Hippocampal formation (tissue), 2 donors: ENCODE measurements at places on chromosomes 12 and 14.

GRCh38 chr12:47729233-47729632, 3.9 kb upstream of the ENDOU start:
- DNase-seq, result no peak

GRCh38 chr12:49825360-49825970, 2.7 kb downstream of the NCKAP5L start:
- peak; percentile 18 for DNase-seq

- DNase-seq, result no peak
These were observed 6.6 kb upstream of the SLC8B1 start for GRCh38 chr12:113341535-113341934.

DNA sequence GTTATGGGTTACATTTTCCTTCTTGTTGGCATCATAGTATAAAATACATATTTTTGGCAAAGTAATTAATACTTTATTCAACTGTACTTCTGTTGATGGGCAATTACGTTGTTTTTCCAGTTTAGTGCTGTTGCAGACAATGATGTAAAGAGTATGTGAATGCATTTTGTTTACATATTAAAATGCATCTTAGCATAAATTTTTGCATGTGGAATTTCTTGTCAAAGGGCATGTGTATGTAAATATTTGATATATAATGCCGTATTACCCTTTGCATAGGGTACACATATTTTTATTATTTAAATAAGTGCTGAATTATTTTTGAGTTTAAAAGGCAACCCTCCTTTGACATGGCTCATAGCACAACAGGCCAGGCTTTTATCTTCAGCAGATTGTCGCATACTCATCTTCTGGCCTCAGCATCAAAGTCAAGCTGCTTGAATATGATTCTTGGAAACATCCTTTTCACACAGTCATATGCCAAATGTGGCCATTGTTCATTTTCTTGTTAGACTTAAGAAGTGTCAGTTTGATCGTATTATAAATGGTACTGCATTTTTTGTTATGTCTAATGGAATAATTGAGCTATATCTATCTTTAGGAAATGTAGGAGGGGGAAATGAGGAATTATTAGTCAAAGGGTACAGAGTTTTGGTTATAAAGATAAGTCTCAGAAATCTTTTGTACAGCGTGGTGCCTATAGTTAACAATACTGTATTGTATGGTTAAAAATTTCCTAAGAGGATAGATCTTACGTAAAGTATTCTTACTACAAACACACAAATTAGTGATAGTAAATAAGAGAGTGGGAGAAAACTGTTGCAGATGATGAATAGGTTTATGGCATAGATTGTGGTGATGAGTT, 138.5 kb downstream of the FUT8 start:
- no peak for DNase-seq

GRCh38 chr14:99129211-99129696, 142.7 kb downstream of the BCL11B start:
- no peak for DNase-seq

DNA sequence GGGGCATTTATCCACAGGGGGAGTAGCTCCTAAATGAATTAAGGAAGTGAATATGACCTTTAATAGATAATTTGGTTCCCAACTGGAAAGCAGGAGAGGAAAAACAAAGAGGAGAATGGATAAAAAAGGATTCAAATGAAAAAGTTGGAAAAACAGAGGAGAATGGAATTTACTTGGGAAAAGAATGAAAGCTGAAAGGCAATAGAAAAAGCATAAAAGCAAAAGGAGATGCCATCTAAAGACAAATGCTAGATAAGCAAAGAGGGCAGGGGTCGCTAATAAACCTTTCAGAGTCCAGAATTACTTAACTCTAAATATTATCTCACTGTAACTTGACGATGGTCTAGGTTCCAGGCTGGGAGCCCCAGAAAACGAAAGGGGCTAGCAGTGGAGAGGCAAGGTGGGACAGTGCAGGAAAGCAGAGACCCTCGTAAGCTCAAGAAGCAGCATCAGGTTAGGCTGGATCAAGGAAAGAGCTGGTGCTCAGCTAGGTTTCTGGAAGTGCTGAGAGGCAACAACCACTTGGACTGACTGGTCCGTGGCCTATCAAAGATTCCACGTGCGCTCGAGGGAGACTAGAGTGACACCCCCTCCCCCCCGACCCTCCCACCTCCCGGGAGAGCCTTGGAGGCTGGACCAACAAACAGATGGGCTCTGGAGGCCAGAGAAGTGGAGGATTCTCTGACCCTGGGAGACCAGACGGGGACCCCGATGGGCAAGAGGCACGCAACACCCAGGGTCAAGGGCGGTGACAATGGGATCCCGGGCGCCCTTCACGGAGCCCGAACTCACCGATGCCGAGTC, 1.2 kb downstream of the SLC2A13 start:
- no peak for DNase-seq

DNA sequence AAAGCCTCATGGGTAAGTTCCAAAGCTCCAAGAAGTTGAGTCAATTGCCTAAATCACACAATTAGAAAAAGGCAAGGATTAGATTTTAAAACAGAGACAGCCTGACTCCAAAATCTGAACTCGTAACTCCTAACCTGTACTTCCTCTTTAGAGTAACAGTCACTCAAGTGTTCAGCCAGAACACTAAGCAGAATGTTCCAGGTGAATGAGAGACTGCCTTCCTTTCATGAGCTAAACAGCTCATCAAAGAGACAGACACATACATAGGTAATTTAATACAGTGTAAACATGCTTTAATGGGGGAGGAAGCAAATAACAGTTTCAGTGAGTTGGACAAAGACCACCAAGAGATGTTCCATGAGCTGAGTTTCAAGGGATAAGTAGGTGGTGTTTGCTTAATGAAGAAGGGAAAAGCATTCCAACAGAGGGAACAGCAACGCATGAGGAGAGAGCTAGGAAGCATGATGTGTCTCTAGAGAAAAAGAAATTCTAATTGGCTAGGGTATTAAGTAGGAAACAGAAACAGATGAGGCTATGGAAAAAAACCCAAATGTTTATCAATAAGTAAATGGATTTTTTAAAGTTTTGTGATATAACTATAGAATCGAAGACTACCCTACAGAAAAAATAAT, 403.9 kb downstream of the MED13L start:
- no peak for DNase-seq

DNA sequence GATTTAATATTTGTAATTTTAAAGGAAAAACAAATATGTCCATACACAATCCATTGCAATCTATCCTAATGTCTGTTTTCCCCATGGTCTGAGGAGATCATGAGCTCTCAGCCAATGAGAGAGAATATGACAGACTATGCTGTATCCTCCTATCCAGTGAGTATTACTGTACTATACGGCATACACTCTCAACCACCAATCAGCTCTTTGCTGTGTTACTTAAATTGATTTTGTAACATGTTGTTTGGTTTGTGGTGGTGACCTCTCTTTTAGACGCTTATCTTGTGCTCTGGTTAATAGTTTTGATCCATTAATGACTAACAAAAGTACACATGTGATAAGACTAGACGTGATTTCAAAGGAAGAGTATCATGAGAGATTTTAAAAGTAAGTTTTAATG, 231.5 kb upstream of the FOXN3 start:
- DNase-seq, result no peak

- no peak for DNase-seq
These were observed 112.7 kb downstream of the EFCAB11 start for GRCh38 chr14:89841851-89842250.

DNA sequence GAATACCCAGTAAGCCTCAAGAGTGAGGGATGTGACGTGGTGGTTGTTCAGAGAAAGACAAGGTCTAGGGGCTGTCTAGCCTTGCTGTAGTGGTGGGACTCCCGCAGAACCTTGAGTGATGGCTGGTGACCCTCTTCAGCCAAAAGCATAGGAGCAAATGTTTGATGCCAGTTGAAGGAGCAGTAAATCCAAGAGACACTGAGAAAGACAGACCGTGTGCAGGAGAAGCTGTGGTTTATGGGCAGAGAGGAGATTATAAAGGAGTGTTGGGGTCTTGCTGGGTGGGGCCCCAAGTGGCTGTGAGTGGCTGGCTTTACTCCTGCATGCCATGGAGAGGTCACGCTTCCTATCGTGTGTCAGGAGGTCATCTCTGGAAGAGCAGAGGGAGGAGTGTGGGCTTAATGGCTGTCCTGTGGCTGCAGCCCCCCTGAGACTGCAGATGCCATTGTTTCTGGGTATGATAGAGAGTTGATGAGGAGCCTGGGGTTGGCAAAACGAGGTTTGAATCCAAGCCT, 152.0 kb upstream of the CCND2 start:
- no peak for DNase-seq
